Left lobe of liver (tissue), 2 donors: ENCODE measurements at places on chromosomes 6 and 20.

- no peak for DNase-seq
Observed at GRCh38 chr6:129368970-129369369, 341.0 kb downstream of the ARHGAP18 start.

GRCh38 chr20:20327746-20328145 is 40.2 kb upstream of the INSM1 start:
- no peak for DNase-seq

DNA sequence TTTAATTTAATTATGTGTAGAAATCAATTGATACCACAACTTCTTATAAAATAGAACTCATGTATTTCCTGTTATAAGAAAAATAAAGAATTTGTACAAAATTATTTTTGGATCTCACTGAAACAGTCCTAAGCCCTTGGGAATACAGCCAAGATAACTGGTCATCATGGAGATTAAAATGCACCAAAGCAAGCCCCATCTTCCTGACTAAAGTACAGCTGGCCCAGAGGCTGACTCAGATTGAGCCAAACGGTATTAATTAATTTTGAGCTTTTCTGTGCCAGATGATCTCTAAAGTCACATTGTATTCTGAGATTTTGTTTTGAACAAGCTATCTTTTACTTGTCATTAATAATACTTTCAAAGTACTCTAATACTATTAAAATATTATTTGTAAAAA is 978.5 kb downstream of the TBC1D32 start:
- DNase-seq: no peak

DNA sequence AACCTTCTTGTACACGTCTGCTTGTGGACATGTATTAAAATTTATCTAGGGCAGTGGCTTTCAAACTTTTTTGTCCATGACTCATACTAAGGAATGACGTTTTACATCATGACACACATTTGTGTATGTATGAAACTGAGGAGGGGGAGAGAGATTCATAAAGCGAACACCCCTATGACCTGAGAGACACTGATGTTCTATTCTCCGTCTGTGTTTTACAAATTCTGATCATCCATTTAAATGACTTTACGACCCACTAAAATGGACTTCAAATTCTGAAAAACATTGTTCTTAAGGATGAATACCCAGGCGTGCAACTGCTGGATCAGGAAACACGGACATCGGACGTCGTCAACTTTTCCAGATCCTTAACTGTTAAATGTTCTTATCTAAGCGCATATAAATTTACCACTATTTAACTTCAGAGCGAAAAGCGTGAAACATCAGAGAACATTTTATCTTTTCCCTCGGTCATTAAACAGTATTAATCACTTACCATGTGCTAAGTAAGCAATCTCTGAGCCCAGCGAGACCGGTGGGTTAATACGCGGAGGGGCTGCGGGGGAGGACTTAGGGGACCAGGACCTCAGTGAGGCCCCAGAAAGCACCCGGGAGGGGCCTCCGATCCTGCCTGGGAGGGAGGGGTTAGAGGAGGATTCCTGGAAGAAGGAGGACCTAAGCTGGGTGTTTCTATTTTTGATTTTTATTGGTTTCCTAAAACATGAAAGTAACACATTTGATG is 1.2 kb downstream of the PLAGL1 start:
- no peak for DNase-seq

DNA sequence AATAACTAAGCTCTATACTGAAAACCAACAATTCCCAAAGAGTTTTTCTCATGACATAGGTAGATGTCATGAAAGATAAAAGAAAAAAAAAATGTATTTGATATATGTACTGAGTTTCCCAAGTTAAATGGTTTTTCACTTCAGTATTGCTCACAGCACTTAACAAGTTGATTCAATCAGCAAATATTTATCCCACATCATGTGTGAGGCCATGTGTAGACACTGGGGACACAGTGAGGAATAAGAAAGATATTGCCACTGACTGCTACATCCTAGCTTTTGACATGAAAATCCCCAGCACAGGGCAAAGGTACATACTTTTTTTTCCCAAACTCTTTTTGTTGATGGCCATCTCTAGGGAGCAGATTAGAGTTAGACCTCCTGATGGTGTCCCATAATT is 25.3 kb downstream of the SPTLC3 start:
- DNase-seq: no peak

- DNase-seq: no peak
Observed at GRCh38 chr20:38063911-38064530, 30.5 kb downstream of the RPRD1B start.

DNA sequence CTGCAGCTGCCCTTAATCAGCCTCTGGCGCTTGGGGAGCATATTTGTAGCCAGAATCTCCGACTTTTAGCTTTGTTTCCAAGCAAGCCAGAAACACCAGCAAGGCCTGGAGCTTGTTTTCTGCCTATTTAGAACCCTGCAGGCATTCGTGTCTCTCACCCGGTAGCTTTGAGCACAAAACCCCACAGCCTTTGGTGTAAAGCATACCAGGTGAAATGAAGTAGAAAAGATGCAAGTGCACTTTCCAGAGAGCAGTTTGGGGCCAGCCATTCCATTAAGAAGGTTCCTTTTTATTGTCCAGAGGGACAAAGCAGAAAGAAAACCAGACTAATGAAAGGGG is 736 bp downstream of the FAM217B start:
- DNase-seq: no peak

GRCh38 chr6:134539865-134540323 is 222.0 kb upstream of the SGK1 start:
- no peak for DNase-seq

GRCh38 chr6:55925292-55925691 is 49.9 kb upstream of the BMP5 start:
- DNase-seq: no peak

DNA sequence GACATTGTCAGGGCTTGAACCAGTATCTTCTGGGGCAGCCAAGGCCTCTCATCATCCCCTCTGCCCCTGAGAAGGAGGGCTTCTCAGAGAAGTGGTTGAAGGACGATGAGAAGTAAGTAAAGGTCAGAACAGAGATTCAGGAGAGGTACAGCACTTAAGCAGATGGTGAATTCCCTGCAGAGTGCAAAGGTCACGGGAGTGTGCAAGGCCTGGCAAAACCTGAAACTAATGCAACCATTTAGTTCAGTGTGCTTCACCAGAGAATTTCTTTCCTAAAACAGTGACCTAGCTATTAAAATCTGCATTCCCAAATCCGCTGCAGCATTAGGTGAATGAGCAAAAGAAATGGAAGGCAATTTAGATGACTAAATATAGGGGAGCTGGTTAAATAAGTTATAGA is 58.4 kb downstream of the TRERF1 start:
- peak; percentile 16 for DNase-seq
